Pancreas (tissue), 10 donors: ENCODE measurements at places on chromosomes 16 and 17. TPM values are rescaled to one million over a fixed set of nuclear protein-coding genes. Genes with fewer than 3 reads are reported as not detected.

Gene VASN
- 9.0 TPM for total RNA-seq

Gene CIBAR2
- not detected for total RNA-seq

Gene SSTR5
- total RNA-seq: 0.24 TPM

Gene ZNF23
- total RNA-seq: 4.0 TPM

Gene PPM1E
- total RNA-seq: 0.09 TPM

Gene SDK2
- 0.16 TPM for total RNA-seq

Gene HID1
- 145 TPM for total RNA-seq

Gene PTGES3L
- total RNA-seq: 0.12 TPM
